ENCODE measurements at places on chromosomes 16 and 17. TPM values are rescaled to one million over a fixed set of nuclear protein-coding genes. Genes with fewer than 3 reads are reported as not detected.

GRCh38 chr17:79433379-79433778 is 177.5 kb downstream of the RBFOX3 start:
- no peaks in the 10 kb centered on the region for H3K36me3 ChIP-seq
- H3K27me3 ChIP-seq: no peaks in the 10 kb centered on the region
- no peak overlapping the region for H3K4me3 ChIP-seq
- H3K27ac ChIP-seq: no peak overlapping the region

DNA sequence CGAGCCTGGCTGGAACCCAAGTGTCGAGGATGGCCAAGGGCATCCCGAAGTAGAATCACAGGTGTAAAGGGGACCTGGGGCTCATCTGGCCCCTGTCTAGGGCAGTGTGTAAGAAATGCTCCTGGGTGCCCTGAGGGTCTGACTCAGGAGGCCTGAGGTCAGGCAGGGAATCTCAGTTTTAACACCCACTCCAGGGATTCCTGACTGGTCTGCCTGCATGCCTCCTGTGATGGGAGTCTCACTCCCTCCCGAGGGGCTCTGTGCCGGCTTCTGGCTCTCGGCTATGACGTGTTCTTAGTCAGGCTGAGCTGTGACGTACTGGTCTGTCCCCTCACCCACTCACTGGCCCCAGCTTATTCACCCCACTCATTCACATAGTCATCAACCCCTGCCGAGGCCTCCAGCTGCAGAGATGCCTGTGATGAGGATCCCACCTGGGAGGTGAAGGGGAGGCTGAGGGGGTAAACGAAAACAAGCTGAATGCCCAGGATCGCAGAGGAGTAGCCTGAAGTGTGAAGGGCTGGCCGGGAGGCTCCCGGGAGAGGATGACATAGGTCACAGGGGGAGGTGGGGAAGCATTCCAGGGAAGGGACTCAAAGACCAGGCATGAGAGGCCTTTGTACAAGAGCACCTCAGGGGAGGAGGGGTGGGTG is 23.8 kb downstream of the FAM83G start:
- no peak overlapping the region for H3K4me3 ChIP-seq
- H3K4me1 ChIP-seq: peaks cover 7% of the 10 kb centered on the region
- H3K27me3 ChIP-seq: no peaks in the 10 kb centered on the region
- no peak for DNase-seq
- no peaks in the 10 kb centered on the region for H3K36me3 ChIP-seq
- peak overlapping the region; percentile 50 for H3K27ac ChIP-seq

- peaks cover 87% of the 10 kb centered on the region for H3K27me3 ChIP-seq
- no peak within 1 kb of the TSS for H3K27ac ChIP-seq
- no peak within 1 kb of the TSS for H3K4me3 ChIP-seq
Observed at GRCh38 chr17:74623693-74624093, at the start of gene CD300E. CD300E (minus strand) TSS chr17:74623738; CDS start chr17:74623621, 117 bp downstream.

SLC5A11 gene
- total RNA-seq: not detected

ICAM2 gene
- total RNA-seq: not detected

DNA sequence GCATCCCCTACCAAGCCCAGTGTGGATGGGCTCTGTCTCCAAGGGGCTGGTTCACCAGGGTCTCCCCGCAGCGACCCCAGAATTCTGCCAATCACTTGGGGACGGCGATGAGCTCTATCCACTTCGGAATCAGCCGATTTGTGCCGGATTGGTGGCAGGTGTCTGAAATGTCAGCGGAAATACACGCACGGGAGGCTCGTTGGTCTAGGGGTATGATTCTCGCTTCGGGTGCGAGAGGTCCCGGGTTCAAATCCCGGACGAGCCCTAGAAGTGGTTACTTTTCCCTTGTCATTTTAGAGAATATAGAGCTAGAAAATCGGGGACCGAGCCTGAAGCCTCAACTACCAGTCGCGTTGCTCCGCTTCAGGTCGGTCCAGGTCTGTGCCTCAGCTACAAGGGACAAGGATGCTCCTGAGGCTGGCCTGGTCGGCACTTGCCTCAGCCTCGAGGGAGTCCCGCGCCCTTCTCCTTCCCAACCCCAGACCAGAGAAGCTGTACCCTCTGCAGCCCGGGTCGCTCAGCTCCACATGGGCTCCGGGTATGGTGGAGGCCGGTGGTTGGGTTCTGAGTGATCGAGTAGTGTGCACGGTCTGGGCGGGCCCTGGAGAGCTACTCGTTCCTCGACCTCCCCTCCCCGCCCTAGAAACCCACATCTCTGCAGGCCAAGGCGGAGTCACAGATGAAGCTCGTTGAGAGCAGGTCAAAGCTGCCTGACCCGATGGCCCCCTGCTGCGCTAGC is 16.0 kb upstream of the OR1F1 start:
- H3K4me3 ChIP-seq: peak overlapping the region; percentile 76
- H3K27ac ChIP-seq: no peak overlapping the region
- peaks cover 22% of the 10 kb centered on the region for H3K4me1 ChIP-seq
- H3K27me3 ChIP-seq: peaks cover 94% of the 10 kb centered on the region
- no peaks in the 10 kb centered on the region for H3K36me3 ChIP-seq

GRCh38 chr16:27154705-27155521 is 48.4 kb upstream of the KDM8 start:
- no peak overlapping the region for H3K4me3 ChIP-seq
- H3K4me1 ChIP-seq: peaks cover 6% of the 10 kb centered on the region
- peak; percentile 69 for DNase-seq
- H3K36me3 ChIP-seq: no peaks in the 10 kb centered on the region
- no peak overlapping the region for H3K27ac ChIP-seq
- H3K27me3 ChIP-seq: no peaks in the 10 kb centered on the region

SEPTIN12 gene
- total RNA-seq: not detected

DNA sequence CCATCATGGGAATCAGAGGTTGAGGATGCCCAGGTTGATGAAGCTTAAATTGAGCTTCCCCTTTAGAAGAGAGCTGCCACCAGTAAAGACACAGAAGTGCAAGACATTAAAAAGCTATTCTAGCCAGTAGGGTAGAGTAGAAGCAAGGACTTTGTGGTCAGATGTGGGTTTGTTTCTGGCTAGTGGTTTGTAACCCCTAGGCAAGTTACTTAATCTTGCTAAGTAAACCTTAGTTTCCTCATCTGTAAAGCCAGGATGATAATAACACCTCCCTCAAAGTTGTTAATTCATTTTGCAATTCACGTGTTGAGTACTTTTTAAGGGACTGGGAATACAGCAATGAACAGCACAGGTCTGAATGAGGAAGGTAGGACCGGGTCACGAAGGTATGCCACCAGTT is 3.6 kb downstream of the SNTB2 start:
- DNase-seq: no peak
- peak overlapping the region; percentile 41 for H3K4me3 ChIP-seq
- H3K27ac ChIP-seq: no peak overlapping the region
- H3K27me3 ChIP-seq: no peaks in the 10 kb centered on the region
- H3K36me3 ChIP-seq: no peaks in the 10 kb centered on the region
- peaks cover 36% of the 10 kb centered on the region for H3K4me1 ChIP-seq

MRPS7 gene
- 86.4 TPM for total RNA-seq

HSPB9 gene
- total RNA-seq: 0.40 TPM

DNA sequence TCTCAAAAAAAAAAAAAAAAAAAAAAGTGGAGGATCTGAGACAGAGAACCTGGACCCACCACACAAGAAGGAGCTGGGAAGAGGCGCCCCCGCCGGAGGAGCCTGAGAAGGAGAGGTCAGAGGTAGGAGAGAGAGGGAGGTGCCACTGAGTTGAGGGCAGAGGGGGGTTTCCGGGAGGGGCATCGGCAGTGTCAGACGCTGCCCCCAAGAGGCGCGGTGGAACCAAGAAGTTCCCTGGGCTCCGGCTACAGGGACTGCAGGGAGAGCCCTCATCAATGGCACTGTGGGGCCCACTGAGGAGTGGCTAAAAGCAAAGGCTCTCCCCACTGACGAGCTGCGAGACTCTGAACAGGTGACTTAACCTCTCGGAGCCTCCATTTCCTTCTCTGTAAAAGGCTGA is 4.2 kb downstream of the CCDC42 start:
- no peak for DNase-seq
- no peak overlapping the region for H3K4me3 ChIP-seq
- H3K36me3 ChIP-seq: no peaks in the 10 kb centered on the region

- DNase-seq: no peak
- no peak overlapping the region for H3K27ac ChIP-seq
- H3K4me1 ChIP-seq: peaks cover 56% of the 10 kb centered on the region
- H3K36me3 ChIP-seq: no peaks in the 10 kb centered on the region
- peak overlapping the region; percentile 23 for H3K4me3 ChIP-seq
Observed at GRCh38 chr17:72565758-72566157, 444.9 kb downstream of the SOX9 start.

DNA sequence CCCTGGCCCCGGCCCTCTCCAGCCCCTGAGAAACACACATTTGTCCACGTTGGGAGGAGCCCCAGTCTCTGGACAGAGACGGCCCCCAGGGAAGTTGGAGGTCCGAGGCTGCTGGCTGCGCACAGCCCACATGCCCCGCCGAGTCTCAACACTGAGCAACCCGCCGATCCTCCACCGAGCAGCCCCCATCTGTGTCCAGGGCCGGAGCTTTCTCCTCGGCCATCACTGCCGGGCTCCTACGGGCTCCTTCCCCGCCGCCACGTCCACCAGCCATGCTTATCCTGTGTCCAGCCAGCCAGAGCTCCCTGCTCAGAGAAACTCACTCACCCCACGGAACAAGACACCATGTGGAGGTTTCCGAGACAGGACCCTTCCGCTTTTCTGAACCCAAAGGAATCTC is 103.3 kb downstream of the ENGASE start:
- H3K27me3 ChIP-seq: peaks cover 56% of the 10 kb centered on the region
- H3K36me3 ChIP-seq: no peaks in the 10 kb centered on the region
- DNase-seq: no peak
- H3K4me3 ChIP-seq: no peak overlapping the region
- no peaks in the 10 kb centered on the region for H3K4me1 ChIP-seq

- H3K27me3 ChIP-seq: no peaks in the 10 kb centered on the region
- no peak overlapping the region for H3K27ac ChIP-seq
- no peak overlapping the region for H3K4me3 ChIP-seq
- no peak for DNase-seq
- peaks cover 15% of the 10 kb centered on the region for H3K4me1 ChIP-seq
- H3K36me3 ChIP-seq: no peaks in the 10 kb centered on the region
Observed at GRCh38 chr17:75442168-75443103, 14.0 kb upstream of the TMEM94 start.

GRCh38 chr16:50523710-50524109 is 24.5 kb upstream of the NKD1 start:
- peaks cover 34% of the 10 kb centered on the region for H3K4me1 ChIP-seq
- peaks cover 2% of the 10 kb centered on the region for H3K36me3 ChIP-seq
- no peak for DNase-seq
- peak overlapping the region; percentile 8 for H3K27ac ChIP-seq

NLRC3 gene
- 0.18 TPM for total RNA-seq

CLCN7 gene
- total RNA-seq: 74.5 TPM

DNA sequence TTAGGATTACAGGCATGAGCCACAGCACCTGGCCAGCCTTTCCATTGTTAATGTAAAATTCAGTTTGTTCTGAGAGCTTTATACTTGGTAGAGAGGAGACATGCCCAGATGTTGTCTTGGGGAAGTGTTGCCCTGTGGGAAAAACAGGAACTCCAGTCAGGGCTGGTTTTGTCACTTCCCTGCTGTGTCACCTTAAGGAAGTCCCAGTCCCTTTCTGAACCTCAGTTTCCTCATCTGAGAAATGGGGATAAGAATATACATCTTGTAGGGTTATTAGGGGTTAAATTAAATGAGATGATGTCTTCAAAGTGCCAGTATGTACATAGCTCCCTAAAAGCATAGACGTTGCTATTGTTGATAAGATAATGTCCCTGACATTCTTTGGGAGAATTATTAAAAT is 25.3 kb downstream of the CLEC16A start:
- no peaks in the 10 kb centered on the region for H3K27me3 ChIP-seq
- no peak overlapping the region for H3K4me3 ChIP-seq
- no peaks in the 10 kb centered on the region for H3K36me3 ChIP-seq
- DNase-seq: no peak
- no peak overlapping the region for H3K27ac ChIP-seq

DNA sequence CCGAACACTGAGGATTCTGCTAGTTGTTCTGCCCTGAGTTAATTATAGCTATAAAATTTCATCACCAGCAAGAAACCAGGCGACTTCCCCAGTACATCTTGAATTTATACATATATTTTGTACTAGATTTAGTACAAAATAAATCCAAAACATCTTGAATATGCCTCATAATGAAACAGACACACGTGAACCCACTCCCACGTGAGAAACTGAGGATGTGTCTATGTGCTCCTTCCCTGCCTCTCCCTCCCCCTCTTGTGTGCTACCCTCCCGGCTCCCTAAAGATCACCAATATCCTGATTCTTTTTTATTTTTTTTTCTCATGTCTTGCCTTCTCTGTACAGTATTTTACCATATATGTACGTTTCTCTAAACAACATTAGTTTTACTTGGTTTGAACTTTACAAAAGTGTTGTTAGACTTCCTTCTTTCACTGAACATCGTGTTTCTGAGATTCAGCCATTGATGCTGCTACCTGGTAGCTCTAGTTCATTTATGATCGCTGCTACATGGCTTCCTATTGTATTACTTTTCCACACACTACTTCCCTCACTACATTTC is 1.1 kb upstream of the LCMT1 start:
- peaks cover 4% of the 10 kb centered on the region for H3K27me3 ChIP-seq
- no peak for DNase-seq
- peak overlapping the region; percentile 90 for H3K4me3 ChIP-seq
- no peaks in the 10 kb centered on the region for H3K36me3 ChIP-seq
- peaks cover 43% of the 10 kb centered on the region for H3K4me1 ChIP-seq
- H3K27ac ChIP-seq: no peak overlapping the region

DNA sequence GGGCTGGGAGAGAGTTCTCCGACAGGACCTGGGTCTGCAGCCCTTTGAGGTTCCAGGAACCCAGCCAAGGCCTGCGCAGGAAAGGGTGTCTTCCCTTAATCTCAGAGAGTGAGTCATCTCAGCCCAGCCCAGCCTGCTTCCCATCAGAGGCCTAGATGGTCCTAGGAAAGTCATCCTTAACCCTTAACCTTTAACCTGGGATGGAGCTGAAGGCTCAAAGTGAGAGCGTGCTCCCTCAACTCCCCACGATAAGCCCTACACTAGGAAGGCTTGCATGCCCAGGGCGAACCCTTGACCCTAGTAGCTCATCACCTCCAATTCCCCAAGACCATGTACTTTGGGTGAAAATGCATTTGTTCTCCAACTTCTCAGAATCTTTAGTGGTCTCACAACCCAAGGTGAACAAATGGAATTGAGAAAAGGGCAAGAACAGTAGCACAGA is 4.8 kb upstream of the ATXN7L3 start:
- no peak overlapping the region for H3K27ac ChIP-seq
- peaks cover 5% of the 10 kb centered on the region for H3K36me3 ChIP-seq
- no peak overlapping the region for H3K4me3 ChIP-seq

DNA sequence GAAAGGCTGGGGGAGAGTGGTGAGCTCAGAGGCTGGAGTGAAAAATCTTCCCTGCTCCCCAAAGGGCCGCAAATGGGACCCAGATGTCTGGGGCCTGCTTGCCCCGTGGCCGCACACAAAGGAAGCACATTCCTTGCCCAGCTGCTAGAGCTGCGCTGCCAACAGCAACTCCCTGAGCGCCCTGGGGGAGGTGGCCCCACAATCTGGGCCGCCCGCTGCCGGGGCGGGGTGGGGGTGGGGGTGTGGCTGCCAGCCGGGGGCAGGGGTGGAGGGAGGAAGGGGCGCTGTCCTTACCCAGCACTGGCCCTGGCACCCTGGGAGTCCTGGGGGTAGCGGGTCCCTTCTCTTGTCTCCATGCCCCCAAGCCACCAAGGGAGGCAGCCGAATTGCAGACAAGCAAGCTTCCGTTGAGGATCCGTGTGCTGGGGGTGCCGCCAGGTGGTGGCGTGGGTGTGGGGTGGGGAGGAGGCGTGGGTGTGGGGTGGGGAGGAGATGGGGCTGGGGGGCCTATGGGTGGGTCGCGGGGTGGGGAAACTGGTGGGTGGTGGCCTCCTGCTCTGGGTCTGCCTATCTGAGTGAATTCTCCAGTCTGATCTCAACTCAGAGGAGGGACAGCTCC is 48.4 kb upstream of the PABPN1L start:
- no peaks in the 10 kb centered on the region for H3K27me3 ChIP-seq
- H3K27ac ChIP-seq: no peak overlapping the region
- H3K36me3 ChIP-seq: no peaks in the 10 kb centered on the region
- peaks cover 14% of the 10 kb centered on the region for H3K4me1 ChIP-seq
- DNase-seq: no peak

ABCA6 gene
- not detected for total RNA-seq

All from neural crest cell (in vitro differentiated cells).